ENCODE measurements at places on chromosomes 5 and 9.

DNA sequence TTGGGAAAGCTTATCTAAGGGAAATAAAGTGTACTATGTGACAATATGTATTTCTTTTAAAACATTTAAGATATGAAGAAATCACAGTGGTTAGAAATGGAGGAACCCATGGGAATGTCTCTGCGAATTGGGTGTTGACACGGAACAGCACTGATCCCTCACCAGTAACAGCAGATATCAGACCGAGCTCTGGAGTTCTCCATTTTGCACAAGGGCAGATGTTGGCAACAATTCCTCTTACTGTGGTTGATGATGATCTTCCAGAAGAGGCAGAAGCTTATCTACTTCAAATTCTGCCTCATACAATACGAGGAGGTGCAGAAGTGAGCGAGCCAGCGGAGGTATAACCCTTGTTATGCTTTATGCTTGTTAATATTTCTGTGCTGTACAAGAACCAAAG lies 69.9 kb downstream of the ADGRV1 start:
- DNase-seq: no peak

- no peak for DNase-seq
Measured at GRCh38 chr5:174892742-174893141, 168.4 kb downstream of the MSX2 start.

- DNase-seq: no peak
Measured at GRCh38 chr5:72407078-72407477, 86.9 kb downstream of the PTCD2 start.

GRCh38 chr5:538801-539468 lies 14.7 kb upstream of the SLC9A3 start:
- no peak for DNase-seq

DNA sequence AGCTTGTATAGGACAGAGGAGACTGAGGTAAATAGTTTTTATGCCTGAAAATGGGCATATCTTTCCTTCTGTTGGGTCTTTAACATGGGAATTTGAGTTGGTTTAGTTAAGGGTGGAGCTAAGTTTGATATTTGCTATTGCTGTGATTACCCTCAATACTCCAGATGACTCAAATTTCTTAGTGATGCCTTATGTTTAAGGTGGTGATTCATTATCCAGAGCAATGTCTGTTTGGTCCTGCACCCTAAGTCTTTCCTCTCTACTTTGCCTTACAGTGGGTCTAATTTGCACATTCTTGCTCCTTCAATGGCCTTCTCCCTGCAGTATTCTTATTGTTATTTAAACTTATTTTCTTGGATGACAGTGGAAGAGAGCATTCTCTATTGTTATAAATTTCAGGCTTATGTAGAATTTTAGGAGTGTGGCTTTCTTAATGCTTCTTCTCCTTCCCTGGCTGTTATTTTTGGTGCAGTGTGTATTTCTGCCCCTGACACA lies 312.9 kb upstream of the RPS23 start:
- no peak for DNase-seq

GRCh38 chr9:137781906-137782585 lies 95.5 kb upstream of the CACNA1B start:
- no peak for DNase-seq

DNA sequence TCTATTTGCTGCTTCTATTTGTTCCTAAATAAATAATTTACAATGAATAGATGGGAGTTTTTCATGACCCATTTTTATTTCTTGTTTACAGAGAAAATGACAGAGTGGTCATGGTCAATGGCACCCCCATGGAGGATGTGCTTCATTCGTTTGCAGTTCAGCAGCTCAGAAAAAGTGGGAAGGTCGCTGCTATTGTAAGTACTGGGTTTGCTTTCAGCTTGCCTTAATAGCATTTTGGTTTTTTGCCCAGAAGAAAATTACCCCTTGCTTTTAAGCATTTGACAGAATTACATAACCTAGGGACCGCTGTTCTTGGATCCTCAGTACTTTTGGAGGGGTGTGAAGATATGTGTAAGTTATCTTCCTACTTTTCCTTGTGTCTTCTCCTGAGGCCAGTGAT lies 44.1 kb downstream of the TJP2 start:
- no peak for DNase-seq

- no peak for DNase-seq
Measured at GRCh38 chr5:83434946-83435345, 36.6 kb upstream of the VCAN start.

- DNase-seq: peak; percentile 56
Measured at GRCh38 chr9:127451858-127452656, 747 bp downstream of the LRSAM1 start.

DNA sequence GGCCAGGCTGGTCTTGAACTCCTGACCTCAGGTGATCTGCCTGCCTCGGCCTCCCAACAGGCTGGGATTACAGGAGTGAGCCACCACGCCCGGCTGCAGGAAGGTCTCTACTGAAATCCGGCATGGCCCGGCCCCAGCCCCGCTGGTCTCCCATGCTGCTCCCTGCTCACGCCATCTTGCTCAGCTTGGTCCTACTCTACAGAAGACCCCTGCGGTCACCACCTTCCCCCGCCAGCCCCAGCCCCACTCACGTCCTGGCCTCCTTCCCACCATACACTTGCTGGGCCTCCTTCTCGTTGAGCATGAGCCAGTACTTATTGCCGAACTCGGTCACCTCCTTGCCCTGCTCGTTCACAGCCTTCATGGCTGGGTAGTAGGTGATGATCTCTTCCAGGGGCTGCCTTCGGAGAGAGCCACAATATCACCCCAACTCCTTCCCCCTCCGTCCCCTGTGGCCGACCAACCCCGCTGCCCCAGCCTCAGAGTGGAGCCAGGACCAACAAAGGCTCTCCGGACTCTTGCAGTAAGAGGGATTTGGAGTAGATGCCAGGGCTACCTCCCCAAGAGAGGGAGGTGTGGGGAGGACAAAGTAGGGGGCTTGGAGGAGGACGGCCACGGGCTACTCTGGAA lies 4.0 kb downstream of the PTGES2 start:
- DNase-seq: no peak

Measured in CD4-positive, alpha-beta T cell treated with Interleukin-17A for 1 hour (primary cell).